ENCODE measurements at places on chromosomes 7 and 10. TPM values are rescaled to one million over a fixed set of nuclear protein-coding genes. Genes with fewer than 3 reads are reported as not detected.
A peak's percentile ranks its signal among the peaks of the same experiment; 100 is the strongest.

GRCh38 chr10:126872768-126873167 is 32.5 kb upstream of the DOCK1 start:
- DNase-seq: no peak

GRCh38 chr10:19958787-19959186 is 142.6 kb downstream of the PLXDC2 start:
- no peak for DNase-seq

AEBP1 gene
- 4.0 TPM for total RNA-seq

CARD11 gene
- 136 TPM for total RNA-seq

DNA sequence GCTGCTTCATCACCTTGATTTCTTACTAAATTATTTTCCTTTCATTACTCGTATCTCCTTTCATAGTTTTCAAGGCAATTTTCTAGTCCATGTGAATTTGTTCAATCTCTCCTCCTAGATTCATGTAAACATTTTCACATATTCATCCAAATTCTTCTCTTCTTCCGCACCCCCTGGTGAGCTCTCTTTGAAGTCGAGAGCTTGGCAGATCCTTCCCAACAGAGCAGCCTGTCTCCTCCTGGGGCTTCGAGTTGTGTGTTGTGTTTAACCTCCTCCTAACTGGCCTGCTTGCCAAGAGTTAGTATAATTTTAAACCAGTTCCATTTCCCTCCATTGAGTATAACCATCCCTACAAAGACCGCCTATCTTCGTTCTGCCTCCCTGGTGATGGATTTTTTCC is 272.4 kb upstream of the CELF2 start:
- no peak for DNase-seq

ZNF727 gene
- not detected for total RNA-seq

- DNase-seq: no peak
Observed at GRCh38 chr10:74683067-74683466, 143.3 kb upstream of the KAT6B start.

- DNase-seq: no peak
Observed at GRCh38 chr10:94630017-94630688, 53.4 kb upstream of the CYP2C18 start.

DNA sequence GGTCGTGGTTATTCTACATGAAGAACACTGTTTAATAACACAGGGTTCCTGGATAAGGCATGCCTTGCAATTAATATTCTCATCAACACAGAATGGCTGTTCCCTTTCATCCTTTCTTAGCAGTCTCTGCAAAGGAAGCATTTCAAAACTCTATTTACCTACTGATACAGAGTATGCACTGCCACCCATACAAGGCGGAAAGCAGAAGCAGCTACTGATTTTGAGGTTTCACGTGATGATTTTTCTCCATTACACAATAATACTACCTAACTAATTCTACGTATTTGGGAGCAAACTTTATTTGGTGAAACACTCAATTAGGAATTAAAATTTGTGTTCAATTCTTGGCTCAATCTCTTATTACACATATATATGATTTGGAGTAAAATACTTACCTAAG is 43.0 kb upstream of the COL1A2 start:
- DNase-seq: no peak

DNA sequence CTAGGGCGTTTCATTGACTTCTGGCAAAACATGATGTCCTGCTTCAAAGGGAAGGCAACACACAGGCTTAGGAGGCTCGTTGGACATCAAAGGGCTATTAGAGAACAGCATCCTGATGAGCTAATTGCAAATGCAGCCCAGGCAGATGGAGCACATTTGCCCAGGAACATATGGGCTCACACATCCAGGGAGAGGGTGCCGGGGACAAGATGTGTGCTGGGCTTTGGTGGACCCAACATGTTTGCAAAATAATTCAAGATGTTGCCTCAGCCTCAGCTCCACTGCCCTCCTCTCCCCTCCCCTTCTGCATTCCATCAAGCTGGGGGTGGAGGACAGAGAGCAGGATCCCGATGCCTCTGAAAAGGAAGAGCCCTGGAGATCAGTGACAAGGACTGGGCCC is 217.1 kb upstream of the ZMIZ1 start:
- DNase-seq: no peak

DNA sequence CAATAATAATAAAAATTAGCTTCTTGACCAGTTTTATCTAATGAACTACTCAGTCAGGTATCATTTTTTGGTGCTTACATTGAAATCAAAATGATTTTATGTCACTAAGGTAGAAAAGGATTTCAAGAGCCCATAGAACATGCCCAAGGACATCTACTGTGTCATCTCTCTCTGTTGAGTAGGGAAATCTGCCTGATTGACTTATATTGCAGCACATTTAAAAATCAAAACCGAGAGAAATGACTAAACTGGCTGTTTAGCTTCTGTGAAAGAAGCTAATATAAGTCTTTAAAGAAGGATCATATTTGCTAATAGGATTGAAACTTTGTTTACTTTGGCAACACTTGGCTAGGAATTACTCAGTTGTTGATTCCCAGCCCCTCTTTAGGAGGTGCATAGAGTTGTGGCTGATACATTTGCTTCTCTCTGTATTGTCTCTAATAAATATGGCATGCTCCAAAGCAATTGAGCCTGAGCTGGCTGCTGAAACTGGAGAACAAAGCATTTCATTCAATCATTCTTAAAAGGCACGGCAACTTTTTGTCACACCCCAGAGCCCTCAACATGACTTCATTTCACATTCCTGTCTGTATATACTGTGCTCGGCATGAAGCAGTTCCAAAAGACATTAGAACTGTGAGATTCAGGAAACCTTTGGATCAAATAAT is 1096.9 kb upstream of the POT1 start:
- DNase-seq: no peak

DNA sequence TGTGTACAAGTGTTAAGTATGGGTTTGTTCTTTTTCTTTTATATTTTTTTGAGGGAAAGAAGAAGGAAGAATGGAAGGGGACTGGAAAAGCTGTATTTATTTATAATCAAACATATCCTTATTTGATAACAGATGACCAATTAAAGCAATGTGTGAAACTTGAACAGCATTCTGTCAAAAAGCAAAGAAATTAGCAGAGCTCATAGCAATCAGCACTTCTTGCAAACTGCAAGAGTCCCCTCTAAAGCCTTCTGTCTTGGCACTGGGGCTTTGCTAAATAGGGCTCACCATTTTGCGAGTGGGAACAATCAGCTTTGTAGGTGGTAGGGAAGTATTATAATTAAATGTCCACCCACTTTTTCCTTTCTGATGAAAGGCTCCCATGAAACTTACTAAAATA is 164.9 kb upstream of the LRRTM3 start:
- DNase-seq: no peak

GRCh38 chr7:13979671-13980435 is 9.6 kb downstream of the ETV1 start:
- no peak for DNase-seq

- DNase-seq: peak; percentile 65
Observed at GRCh38 chr10:110076559-110077318, 69.0 kb downstream of the ADD3 start.

GRCh38 chr10:126611303-126611702 is 59.2 kb downstream of the C10orf90 start:
- DNase-seq: no peak

DNA sequence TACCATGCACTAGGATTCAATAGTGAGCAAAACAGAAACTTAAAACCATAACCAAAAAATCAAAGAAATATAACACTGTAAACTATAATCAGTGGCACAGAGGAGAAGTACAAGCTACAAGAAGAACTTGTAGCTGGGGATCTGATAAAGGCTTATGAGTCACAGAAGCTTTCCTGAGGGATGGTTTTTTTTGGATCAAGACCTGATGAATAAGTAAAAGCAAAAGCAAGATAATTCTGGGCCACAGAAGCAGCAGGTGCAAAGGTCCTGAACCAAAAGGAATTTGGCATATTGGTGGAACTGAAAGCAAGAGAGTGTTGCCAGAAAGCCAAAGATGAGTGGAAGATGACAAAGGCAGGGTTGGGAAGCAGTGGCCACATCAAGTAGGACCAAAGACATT is 37.4 kb upstream of the BET1 start:
- DNase-seq: no peak

DNA sequence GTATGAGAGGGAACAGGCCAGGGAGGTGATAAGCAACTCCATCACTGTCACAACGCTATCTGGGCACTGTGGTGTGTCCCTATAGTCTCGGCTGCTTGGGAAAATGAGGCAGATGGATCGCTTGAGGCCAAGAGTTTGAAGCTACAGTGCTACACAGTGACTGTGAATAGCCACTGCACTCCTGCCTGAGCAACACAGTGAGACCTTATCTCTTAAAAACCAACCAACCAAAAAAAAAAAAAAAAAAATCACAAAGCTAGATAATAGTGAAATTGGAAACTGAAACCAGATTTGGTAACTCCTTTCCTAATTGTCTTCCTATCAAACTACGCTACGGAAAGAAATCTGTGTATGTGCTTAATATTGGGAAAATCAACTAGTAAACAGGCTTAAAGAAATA is 14.1 kb downstream of the MICU1 start:
- no peak for DNase-seq

HABP2 gene
- total RNA-seq: not detected

GRCh38 chr10:127720142-127720541 is 16.8 kb upstream of the FOXI2 start:
- no peak for DNase-seq

DNA sequence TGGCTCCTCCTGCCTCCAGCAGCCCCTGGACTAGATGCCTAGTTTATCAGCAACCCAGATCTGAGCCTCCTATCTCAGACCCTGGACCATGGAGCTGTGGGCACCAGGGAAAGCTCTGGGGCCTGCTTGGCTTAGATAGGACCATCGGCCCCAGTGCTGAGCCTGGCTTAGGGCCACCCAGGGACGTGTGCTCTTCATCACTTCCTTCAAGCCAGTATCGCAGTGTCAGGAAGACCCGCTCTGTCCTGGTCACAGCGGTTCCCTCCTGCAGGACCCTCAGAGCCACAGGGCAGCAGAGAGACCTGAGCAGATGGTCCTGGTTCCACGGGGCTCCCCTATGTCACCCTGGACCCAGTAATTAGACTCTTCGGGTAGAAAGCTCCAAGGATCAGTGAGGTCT is 105.7 kb upstream of the FAM20C start:
- no peak for DNase-seq

GRCh38 chr10:59395984-59396383 is 33.6 kb upstream of the FAM13C start:
- DNase-seq: no peak

DNA sequence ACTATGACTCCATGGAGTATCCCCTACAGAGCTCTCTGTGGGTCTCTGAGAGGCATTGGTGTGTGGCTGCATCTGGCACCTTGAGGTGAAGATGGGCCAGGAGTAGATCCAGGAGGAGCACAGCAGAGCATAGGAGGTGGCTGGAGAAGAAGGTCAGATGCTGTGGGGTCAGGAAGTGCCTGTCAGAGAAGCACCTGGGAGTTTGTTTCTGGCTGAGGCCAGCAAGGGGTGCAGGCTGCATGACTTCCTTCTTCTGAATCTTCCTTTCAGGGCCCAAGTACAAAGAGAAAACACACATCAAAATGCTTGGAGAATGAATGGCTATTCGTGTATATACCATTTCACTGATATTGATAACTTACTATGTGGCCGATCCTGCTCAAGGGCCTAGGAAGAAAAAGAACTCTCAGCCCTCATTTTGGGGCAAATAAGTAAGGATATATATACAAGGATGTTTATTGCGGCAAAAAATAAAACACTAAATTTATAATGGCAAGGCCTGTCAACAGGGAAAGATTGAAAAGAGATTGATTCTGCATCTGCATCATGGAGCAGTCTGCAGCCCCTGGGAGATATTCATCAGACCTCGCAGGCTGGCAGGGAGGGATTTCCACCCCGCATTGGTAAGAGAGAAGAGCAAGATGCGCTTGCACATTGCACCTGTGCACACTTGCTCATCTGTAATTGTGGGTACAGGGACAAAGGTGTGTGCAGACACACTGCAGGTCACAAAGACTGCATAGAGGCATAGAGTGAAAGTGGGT is 39.2 kb downstream of the PTPRE start:
- DNase-seq: no peak

Data from activated CD8-positive, alpha-beta memory T cell treated with anti-CD3 and anti-CD28 coated beads, Interleukin-2, amount 10 ng/mL, durations not matched to agents 7 days and 5 days (primary cell).